ENCODE measurements at places on chromosomes 3 and 15.
A peak's percentile ranks its signal among the peaks of the same experiment; 100 is the strongest.

DNA sequence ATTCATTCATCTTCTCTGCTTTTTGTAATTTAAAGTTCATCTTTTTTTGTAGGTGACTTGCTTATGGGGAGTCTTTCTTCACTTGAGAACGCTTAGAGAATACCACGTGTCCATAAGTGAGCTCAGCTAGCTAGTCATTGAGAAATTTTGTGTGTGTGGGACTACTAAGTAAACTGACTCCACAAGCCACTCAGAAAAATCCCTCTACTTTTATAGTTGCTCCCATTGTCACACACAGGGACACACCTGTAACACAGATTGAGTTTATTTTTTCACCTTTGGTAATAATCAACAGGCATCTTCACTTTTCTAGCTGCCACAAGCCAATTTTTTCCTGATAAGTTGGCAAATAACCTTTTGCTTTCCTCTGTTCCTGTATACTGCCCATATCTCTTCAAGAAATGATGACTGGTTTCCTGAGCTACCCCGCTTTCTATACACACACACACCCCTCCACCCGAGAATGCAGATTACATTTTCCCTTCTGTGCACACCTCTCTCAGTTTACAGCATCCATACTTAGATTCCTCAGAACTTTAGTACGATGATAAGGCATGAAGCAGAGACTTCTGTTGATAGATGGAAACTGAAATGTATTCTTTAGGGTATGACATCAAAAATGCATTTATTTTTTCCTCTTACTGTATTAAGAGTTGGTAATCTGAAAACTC lies 4.6 kb downstream of the TSC22D2 start:
- DNase-seq, result peak; percentile 6

DNA sequence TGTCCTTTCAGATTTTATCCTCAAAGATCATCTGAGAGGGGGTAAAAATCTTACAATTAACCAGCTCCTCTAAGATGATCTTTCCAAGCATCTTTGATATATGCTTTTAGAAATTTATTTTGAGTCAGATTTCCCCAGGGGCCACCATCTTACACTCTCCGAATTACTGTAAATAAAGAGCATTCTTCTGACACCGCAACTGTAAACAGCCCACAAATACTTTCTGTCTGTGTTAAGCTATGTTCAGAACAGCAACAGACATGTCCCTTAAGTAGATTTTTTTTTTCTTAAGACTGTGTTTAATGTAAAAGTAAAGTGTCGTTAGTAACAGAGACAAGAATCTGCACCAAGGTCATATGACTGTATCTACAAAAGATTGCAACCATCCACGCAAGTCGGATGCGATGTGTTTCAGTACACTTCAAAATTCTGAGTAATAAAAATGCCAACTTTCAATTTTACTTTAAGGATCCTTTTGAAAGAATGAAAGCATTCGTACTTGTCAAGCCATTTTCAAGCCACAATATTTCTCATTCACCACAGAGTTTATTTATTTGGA lies 159.0 kb upstream of the KCNH8 start:
- no peak for DNase-seq

DNA sequence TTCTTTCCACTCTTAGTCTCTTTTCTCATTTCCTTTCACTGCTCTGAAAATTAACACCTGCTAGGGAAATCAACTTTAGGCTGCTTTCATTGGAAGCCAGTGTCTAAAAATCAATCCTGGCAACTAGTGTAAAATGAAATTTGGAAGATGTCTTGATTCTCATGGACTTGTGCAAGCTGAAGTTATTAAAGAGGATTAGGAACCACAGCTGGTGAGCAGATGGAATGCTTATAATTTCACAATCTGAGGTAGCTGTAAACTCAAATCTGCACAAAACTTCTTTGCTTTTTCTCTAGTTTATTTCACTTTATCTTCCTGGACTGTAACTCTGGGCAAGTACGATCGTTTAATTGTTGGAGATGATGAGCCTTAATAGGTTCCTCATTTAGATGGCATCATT lies 175.6 kb downstream of the GHSR start:
- DNase-seq, result no peak

GRCh38 chr15:57031082-57031481 lies 112.6 kb downstream of the TCF12 start:
- DNase-seq, result no peak

GRCh38 chr15:25709437-25710159 lies 153.5 kb downstream of the ATP10A start:
- no peak for DNase-seq

DNA sequence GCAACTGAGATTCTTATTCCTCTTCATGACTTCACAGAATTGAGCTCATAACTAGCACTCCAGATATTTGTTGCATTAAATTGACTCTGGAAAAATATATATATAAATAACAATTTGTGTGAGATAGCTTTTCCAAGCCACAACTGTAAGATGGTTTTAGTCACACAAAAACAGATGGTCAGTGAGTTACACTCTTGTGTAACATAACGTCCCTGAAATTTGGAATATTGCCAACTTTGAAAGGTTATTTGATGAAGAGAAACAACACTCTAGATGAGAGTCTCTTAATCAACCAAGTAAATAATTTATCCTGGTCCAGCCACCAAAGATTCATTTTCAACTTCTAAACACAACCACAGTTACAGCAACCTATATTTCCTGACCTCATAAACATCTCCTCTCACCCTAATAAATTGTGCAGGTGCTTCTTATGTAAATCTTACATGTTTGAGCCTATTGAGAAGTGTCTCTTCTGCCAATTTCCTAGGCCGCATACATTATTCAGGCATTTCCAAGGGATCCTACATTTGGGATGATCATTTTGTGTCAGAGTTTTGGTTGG lies 84.9 kb upstream of the ACP3 start:
- DNase-seq, result no peak

DNA sequence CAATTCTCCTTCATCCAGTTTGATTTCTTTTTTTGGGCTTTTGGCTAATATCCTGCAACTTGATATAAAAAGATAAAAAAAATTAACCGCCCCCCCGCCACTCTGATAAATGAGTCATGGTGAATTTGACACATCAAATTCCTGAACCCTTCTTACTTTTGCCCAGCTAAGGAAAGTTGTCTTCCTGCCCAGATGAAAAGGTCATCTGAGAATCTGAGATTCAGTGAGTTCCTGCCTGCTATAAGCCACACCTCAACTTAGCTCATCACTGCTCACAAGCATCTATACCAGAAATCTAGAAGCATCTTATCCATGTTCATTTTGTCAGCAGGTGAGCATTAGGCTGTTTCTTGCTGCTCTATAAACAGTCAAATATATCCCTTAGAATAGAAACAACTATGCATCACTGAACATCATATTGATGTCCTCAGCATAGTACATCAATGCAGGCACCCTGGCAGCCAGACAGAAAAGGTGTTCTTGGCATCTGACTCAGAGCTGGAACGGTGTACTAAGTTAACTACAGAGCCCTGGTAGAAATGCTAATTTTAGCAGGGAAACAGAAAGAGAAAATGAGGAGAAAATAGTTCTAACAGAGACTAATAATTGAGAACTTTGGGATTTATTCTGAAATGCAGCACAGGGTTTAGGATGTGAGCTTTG lies 77.1 kb downstream of the SEMA6D start:
- DNase-seq, result no peak

GRCh38 chr3:72949016-72949415 lies 47.6 kb upstream of the PPP4R2 start:
- DNase-seq, result no peak

- DNase-seq, result no peak
Measured at GRCh38 chr3:171828902-171829770, 14.0 kb upstream of the TMEM212 start.

GRCh38 chr3:98737301-98737700 lies 25.8 kb upstream of the ST3GAL6 start:
- DNase-seq, result no peak

DNA sequence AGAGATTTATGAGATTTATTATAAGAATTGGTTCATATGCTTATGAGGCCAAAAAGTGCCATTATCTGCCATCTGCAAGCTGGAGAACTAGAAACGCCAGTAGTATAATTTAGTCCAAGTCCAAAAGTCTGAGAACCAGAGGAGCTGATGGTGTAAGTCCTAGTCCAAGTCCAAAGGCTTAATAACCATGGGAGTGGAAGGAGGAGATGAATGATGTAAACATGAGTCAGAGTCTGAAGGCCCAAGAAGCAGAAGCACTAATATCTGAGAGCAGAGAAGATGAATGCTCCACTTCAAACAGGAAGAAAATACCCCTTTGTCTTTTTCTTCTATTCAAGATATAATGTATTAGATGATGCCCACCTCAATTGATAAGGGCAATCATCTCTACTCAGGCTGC lies 185.7 kb downstream of the CGGBP1 start:
- no peak for DNase-seq

GRCh38 chr15:92017882-92018534 lies 164.5 kb downstream of the SLCO3A1 start:
- DNase-seq, result no peak

Data from stimulated activated naive CD4-positive, alpha-beta T cell (primary cell).